ENCODE measurements at places on chromosomes 4 and X.

DNA sequence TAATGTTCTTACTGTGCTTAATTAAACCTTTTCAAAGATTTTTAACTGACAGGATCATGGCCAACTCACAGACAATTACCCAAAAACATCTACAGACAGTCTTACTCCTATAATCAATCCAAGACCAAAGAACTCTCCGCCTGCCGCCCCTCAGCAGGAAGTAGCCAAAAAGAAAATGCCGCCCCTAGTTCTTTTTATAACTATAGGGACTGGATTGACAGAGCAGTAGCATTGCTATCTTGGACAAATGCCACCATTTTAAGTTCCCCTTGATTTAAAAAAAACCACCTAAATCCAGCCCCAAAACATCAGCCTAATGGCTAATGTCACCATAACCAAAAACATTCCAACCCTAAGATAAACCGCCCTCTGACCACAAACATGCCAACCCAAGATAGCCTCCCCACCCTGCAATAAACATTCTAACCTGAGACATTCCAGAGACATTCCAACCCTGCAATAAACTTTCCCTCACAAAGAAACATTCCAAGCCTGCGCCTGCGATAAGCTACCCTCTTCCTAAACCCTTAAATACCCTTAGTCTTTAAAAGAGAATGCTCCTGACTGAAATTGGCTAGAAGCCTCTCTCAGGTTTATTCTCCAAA, 77.0 kb downstream of the COQ2 start:
- DNase-seq = no peak

GRCh38 chrX:154329294-154329693, 33.7 kb downstream of the TKTL1 start:
- no peak for DNase-seq

DNA sequence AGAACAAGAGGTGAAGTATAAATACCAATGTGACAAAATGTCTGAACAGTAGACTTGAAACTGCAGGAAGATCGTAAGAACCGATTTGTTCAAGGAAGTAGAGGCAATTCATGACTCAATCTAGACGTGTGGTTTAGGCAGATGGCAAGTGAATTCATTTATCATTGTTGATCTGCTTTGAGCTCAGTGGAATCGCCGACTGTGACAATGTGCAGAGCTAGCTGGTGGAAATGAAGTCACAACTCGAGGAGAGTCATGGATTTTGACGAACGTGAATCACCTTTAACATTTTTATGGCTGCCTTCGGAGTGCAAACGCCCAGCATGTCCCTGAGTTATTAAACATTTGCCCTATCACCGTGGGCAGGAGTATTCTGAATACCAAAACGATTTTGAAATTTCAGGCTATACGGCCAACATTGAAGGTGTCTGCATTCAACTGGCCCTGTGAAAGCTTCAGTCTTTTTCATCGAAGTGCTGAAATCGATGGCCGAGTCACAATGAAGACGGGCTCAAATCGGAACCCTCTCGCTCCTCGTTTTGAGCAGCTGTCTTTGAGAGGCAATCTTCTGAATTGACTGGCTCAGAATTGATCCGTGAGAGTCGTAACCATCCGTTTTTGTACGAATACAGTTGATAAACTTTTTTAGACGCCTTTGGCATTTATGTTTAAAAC, 689 bp upstream of the OGT start:
- peak; percentile 69 for DNase-seq

DNA sequence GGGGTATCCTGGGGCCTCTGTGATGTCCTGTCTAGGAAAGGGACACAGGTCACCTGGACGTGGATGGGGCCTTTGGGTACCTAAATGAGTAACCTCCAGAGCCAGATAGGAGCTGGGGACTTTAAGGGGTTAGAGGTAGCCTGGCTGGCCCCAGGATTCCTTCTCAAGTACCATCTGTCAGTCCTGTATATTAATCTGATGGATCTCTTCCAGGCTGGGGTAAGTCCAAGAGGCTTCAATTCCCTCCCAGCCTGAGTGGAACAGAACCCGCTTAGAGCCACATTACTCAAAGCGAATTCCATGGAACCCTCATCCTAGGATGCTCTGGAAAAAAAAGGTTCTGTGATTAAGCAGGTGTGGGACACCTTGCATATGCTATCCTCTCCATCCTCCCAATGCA, 24.8 kb upstream of the MAP3K15 start:
- no peak for DNase-seq

- DNase-seq = no peak
These were observed 197.1 kb downstream of the RASL11B start for GRCh38 chr4:53059256-53059655.

GRCh38 chrX:46865281-46865680, 28.4 kb downstream of the RP2 start:
- no peak for DNase-seq

DNA sequence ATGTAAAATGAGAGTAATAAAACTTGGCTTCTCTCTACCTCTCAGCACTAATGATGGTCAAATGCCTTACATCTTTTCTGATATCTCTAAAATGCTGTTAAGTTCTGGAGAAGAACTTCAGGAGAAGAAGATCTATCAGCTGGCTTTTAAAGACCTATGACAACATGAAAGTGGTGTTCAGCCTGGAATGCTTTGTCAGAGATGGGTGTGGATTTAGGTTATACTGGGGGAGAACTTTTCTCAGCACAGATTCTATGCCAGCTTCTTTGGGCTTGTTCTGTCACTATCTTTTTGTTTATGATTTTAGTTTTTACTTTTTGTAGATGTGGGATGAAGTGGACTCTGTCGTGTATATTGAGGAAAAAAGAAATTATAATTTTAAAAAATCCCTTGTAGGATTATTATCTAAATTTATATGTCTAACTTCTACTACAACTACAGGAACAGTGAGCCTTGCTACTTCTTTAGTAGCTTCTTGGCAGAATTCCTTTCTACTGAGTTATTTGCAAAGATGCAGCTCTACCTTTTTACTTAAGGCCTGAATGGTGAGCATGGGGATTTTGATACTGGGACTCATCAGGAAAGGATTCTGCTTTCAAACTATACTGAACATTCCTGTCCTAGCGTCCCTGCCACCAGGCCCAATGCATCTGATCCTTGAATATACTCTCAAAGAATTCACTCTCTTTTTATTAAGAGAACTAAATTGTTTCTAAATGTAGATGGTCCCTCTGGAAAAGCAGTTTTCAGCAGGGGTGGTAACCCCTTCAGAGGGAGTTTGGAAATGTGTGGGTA, 19.6 kb downstream of the CYP2U1 start:
- no peak for DNase-seq

DNA sequence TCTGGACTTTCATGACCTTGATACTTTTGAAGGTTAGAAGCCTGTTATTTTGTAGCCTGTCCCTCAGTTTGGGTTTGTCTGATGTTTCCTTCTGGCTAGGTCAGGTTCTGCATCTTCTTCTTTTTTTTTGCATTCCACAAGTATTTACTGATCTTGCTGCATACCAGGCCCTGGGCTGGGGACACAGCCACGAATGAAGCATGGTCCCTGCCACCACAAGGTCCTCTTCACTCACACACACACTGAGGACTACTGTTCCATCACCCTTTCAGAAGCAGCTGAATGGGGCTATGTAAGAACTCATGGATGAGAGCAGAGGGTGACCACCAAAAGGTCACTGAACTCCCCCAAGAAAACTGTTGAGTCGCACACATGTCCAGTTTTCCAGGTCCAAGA, 39.2 kb downstream of the USP11 start:
- no peak for DNase-seq

- no peak for DNase-seq
These were observed 54.9 kb downstream of the PHOX2B start for GRCh38 chr4:41693629-41694028.

- DNase-seq = no peak
These were observed 135.4 kb upstream of the GNPDA2 start for GRCh38 chr4:44861756-44862155.

DNA sequence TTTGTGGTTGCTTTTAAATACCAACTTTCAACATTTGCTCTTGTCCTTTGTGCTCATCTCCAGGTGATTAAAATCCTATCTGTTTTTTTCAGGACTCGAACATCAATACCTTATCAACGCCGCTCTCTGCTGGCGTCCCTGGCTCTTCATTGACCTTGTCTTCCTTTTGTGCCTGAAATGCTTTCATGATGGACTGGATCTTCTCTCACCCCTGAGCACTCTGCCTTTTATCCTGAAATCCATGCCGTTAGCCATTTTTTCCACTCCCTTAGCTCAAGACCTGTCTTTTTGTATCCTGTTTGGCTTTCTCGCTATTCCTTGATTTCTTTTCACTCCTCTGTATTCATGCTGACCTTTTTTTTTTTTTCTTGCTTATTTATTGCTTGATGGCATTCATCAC, 549.5 kb upstream of the CPEB2 start:
- no peak for DNase-seq

GRCh38 chr4:38672397-38673129, 8.6 kb downstream of the KLF3 start:
- DNase-seq = no peak

- peak; percentile 60 for DNase-seq
These were observed 20.8 kb downstream of the IRF2 start for GRCh38 chr4:184453365-184454160.

- DNase-seq = no peak
These were observed 489.0 kb downstream of the FAM133A start for GRCh38 chrX:94162971-94163370.

DNA sequence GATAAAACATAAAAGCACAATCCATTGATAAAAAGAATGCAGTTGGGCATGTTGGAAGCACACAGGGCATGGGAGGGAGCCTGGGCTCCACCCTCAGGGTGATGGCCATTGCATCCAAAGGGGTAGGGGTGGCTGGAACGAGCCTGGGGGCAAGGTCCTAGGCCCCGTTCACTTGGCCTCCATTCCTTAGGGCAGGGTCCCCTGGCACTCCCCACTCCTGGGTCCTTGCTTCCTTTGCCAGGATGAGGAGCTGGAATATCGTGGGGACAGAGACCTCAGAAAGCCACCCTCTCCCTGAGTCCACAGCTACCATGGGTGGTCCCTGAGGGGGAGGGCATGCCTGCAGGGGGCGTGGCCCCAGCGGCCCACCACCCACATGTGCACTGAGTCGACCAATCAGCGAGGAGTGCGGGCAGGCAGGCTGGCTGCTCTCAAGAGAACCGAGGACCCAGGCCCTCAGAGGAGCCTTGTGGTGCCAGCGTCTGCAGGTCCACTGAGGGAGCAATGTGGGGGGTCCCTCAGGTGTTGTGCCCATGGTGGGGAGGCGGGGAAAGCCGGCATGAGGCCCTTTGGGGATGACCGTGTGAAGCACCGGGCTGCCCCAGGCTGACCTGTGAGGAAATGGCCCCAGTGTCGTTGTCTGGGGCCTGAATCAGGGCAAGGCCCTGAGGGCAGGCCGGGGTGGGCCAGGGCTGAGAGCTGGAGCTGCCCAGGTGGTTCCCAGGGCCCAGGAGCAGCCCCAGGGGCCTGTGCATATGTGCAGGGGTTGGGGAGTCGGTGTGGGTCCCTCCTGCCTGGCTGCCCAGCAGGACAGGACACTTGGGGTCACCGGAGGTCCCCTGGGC, 78.6 kb upstream of the AMELX start:
- DNase-seq = no peak

- peak; percentile 53 for DNase-seq
These were observed 43.0 kb downstream of the CCDC158 start for GRCh38 chr4:76377911-76378310.

DNA sequence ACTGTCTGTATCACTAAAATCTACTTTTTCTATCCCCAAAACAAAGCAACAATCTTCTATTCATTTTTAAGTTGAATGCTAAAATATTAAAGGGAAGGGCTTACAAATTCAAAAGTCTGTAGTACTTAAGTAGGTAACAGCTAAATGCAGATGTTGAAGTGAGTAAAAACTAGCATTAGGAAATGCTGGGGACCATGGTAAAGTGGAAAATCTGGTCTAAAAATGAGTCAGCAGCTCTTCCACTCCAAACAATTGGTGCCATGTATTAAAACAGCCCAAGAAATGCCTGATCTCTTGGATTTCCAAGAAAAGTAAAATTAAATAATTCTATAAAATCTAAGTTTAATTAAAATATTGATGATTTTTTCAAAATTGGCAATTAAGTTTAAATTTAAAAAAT, 73.3 kb upstream of the PPP3CA start:
- DNase-seq = no peak

DNA sequence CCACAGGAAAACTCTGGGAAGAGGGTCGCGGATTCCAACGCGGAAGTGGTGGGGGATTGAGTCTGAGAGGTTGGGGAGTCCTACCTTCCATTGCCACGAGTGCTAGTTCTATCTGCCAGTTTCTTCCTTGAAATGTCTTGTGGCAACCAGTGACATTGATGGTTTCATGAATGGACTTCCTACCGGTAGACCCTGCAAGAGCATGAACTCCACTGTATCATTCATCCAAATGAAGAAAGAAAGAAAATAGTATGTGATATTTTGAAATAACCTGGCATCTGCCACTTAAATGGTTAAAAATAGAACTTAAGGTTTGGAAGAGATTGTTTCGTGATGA, 1.1 kb upstream of the SLC10A7 start:
- no peak for DNase-seq

DNA sequence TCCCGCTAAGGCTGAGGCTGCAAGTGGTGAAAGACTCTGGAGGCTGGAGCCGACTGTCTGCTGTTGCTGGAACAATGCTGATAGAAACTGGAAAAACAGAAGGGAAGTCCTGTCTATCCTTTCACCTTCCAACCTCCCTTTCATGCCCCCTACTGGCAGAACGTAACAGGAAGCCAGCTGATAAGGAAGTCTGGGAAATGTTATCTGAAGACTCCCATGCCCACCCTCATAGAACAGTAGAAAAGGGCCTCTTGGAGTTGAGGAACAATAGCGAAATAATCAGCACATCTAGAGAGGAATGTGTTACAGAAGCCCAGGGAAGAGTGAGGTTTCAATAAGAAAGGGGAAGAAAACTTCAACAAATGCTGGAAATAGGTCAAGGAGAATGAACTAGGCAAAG, 117.1 kb upstream of the DKK2 start:
- DNase-seq = no peak

DNA sequence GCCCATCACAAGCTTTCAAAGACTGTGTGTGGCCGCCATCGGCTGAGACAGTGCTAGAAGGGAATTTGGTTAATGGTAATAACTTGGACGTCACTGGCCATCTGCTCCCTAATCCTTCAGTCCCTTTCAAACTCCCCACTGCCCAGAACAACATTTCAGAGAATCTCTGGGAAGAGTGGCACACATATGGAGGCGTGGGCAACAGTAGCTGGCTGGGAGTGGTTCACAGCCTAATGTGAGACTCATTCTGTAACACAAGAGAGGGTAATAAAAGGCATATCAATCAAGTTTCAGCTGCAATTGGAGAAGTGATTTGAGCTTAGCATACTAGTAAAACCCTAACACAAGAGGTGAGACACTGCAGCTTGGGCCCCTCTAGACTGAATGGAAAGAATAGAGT, 15.4 kb downstream of the SMIM10 start:
- no peak for DNase-seq

- DNase-seq = no peak
These were observed 13.4 kb downstream of the RBMX2 start for GRCh38 chrX:130415201-130415600.

GRCh38 chr4:76657443-76657842, 222.4 kb downstream of the SHROOM3 start:
- DNase-seq = no peak

DNA sequence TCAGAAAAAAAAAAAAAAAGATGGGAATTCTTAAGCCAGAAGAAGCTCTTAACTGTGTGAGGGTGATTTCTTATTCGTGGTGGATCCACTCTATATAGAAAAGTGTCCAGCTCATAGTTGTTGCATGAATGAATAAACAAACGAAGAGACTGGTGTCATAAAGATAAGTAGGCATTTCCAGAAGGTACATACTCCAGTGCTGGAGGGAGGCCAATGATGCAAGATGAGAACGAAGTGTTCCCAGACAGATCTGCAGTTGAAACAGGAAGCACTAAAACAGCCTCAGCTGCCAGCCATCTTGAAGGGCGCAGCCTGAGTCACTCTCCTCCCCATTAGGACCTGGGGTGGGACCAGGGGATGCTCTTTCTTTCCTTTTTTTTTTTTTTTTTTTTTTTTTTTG, 47.4 kb upstream of the HOPX start:
- no peak for DNase-seq

Measured in CD4-positive, alpha-beta T cell treated with Interleukin-6 for 4 hours (primary cell).